Right lung (tissue), 10 donors: ENCODE measurements at places on chromosomes 4 and X.

- peak; percentile 15 for DNase-seq
Measured at GRCh38 chrX:23228950-23229448, 105.7 kb upstream of the PTCHD1 start.

DNA sequence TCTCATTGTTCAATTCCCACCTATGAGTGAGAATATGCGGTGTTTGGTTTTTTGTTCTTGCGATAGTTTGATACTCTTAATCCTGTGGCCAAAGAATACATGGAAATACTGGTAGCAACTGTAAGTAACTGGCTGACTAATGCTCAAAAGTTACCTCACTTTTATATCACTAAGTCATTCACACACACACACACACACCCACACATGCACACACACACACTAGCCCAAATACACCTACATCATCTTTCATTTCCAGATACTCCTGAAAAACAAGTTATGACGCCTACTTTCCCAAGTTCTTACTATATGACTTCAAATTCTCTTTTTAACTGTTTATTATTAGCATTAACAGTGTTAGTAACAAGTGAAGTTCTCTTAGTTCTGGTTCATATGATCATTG, 101.3 kb downstream of the DCHS2 start:
- DNase-seq: no peak

- DNase-seq: no peak
Measured at GRCh38 chr4:139715746-139716391, 50.2 kb downstream of the MGST2 start.

GRCh38 chr4:78638337-78639172, 87.0 kb downstream of the ANXA3 start:
- no peak for DNase-seq

DNA sequence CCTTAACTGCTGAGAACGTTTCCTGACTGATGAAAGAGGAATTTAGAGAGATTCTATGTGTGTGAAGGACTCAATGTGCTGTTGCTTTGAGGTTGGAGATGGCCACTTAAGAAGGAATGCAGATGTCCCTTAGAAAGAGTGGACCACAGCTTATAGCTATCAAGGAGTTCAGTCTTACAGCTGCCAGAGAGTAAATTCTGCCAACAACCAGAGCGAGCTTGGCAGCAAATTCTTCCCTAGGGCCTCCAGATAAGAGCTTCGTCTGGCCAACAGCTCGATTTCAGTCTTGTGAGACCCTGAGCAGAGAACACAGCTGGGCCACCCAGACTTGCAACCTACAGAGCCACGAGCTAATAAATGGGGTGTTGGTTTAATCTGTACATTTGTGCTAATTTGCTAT, 21.8 kb downstream of the MID1 start:
- no peak for DNase-seq

GRCh38 chrX:97268182-97268680, 384.5 kb downstream of the RPA4 start:
- no peak for DNase-seq

DNA sequence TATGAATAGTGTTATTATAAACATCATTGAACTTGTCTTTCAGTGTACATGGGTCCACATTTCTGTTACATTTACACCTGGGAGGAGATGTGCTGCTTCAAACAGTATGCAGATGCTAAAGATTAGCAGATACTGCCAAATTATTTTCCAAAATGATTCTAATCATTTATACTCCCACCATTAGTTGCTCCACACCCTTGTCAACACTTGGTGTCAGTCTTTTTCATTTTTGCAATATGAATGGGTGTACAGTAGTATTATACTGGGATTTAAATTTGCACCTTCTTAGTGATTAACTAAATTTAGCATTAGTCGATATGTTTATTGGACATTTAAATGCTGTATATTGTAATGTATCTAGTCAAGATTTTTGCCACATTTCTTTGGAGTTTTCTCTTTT, 131.6 kb upstream of the GRID2 start:
- no peak for DNase-seq

DNA sequence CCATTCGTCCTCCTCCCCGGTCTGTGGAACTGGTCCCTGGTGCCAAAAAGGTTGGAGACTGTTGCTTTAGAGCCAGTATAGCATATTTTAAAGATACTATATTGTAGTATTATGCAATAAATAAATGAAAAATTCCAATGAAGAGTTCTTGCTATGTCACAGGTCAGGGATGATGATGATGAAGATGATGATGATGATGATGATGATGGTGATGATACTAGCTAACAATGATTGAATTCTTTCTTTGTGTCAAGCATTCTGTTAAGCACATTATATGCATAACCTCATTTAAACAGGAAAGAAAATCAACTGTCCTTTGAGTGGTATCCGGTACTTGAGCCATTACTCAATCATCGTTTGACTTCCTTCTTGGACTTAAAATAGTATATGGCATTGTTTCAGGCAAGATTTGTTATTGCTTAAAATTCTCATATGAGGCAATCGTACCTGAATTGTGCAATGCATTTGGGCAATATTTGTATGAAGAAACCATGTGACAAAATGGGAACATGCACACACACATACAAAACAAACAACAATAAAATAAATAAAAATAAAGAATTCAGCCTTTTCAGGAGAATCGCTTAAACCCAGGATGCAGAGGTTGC, 22.8 kb upstream of the TLR2 start:
- peak; percentile 59 for DNase-seq

- no peak for DNase-seq
Measured at GRCh38 chr4:153215921-153216320, 11.7 kb downstream of the TRIM2 start.

DNA sequence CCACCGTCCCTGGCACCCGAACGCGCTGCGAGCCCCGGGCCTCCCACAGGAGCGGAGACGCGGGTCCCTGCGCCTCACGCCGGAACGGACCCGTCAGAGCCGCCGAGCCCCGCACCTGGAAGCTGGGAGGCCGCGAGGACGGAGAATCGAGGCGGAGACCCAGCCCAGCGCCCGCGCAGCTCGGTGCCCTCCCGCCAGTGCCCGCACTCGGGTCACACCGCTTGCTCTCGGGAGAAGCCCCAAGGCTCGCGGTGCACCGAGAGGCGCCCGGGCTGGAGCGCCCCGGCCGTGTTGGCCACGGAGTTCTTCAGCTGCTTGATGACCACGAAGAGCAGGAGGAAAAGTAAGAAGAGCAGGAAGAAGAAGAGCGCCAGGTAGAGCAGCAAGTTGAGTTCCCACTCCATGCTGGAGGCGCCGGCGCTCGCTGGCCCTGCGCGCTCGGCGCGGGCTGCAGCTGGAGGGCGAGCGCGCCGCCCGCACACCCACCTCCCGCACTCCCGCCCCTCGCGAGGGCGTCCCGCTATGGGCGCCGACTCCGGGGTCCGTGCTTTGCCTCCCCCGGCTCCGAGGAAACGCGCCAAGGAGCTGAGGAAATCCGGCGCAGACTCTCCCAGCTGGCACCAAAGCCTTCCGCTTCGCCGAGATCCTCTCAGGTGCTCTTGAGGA, at the start of gene SMIM43:
Gene SMIM43, minus strand, starts transcription at position 463 of the 666 bp plus-strand sequence. Its CDS starts 59 bp downstream, at position 404.
- DNase-seq: peak; percentile 25

DNA sequence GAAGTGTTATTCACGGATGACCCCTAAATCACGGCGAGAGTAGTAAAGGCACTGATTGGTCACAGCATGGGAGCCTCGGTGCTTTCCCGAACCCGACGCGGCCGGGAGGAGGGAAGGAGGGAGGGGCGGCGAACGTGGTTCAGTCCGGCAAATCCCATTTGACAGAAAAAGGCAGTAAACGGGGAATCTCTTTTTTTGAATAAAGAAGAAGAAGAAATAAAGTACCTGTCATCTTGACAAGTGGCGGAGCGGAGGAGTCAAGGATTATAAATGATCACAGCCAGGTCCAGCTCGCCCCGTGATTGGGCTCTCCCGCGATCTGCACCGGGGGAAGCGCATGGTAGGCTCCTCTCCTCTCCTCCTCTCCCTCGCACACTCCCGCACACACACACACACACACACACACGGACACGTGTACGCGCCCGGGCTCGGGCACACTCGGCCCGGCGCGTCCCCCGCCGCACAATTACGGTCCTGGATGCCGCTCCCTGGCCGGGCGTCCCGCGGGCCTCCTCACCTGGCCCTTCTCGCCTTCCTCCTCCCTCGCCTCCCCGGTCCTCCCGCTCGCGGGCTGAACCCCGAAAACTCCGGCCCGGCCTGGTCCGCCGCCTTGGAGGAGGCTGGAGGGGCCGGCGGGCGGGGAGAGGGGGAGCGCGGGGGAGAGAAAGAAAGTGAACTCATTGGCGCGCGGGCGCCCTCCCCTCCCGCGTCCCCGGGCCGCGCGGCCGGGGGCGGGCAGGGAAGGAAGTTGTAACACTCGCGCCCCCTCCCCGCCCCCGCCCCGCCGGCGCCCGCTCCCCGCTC, 99.2 kb upstream of the TENM3 start:
- peak; percentile 71 for DNase-seq

DNA sequence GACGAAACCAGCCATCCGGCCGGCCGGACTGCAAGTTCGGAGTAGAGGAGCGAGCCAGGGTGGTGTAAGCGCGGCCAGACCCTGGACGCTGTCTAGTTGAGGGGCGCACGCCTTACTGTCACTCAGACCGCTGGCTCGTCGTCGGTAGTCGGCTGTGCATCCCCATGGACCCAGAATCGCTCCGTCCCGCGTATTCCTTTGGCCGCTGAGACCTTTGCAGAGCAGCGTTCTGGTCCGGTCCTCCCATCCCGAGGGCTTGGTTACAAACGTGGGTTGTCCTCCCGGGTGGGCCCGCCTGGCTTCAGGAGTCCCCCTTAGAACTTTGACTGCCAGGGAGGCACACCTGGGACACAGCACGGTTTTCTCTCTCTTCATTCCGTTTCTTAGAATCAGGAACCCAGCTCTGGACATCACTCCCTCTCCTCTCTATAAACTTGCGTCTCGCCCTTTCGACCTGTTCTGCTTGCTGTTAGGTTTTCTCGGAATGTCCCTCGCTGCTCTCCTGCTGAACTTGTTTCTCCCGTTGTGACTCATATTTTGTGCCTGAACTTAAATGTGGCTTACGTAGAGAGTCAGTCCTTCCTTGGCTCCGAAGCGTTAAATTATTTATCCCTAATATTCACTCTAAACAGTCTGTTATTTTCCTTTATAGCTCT, 672 bp downstream of the PGM2 start:
- peak; percentile 21 for DNase-seq

GRCh38 chr4:132313852-132314251, 835.2 kb upstream of the PCDH10 start:
- DNase-seq: no peak

DNA sequence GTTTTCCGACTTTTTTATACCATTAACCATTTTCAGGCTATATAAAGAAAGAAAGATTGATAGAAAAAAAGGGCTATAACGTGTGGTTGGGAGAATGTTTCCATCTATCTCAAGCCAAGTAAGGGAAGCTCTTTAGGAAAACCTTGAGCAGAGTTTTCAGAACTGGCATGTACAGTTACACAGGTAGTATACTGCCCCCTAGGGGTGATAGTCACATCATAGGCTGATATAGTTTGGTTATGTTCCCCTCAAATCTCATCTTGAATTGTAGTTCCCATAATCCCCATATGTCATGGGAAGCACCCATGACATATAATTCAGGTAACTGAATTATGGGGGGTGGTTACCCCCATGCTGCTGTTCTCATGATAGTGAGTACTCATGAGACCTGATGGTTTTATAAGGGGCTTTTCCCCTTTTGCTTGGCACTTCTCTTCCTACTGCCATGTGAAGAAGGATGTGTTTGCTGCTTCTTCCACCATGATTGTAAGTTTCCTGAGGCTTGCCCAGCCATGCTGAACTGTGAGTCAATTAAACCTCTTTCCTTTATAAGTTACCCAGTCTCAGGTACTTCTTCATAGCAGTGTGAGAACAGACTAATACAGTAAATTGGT, 186.8 kb downstream of the TMA16 start:
- DNase-seq: no peak

DNA sequence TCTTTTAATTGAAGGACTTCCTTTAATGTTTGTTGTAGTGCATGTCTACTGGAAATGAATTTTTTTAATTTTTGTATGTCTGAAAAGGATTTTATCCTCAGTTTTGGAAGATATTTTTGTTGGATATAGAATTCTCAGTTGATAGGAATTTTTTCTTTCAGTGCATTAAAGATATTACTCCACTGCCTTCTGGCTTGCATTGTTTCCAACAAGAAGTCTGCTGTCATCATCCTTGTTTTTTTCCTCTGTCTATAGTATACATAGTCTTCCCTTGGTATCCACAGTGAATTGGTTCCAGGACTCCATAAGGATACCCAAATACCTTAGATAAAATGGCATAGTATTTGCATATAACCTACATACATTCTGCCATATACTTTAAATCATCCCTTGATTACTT, 33.5 kb downstream of the SCD5 start:
- no peak for DNase-seq

DNA sequence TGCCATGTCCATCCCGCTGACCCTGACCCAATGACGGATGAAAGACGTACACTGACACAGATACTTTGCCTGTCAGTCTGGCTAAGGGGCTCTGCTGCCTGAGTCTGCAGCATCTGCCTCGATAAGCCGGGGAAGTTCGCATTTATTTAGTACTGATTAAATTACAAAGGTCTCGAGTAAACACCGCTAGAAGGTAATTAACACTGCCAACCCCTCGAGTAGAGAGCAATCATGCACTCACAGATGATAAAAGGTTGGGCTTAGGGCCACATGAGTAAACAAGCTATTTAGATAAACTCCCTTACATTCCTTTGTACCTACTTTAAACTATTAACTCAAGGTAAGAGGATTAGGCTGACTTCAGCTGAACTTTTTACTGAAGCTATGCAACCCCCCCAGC, 16.0 kb upstream of the RBMXL3 start:
- DNase-seq: no peak

DNA sequence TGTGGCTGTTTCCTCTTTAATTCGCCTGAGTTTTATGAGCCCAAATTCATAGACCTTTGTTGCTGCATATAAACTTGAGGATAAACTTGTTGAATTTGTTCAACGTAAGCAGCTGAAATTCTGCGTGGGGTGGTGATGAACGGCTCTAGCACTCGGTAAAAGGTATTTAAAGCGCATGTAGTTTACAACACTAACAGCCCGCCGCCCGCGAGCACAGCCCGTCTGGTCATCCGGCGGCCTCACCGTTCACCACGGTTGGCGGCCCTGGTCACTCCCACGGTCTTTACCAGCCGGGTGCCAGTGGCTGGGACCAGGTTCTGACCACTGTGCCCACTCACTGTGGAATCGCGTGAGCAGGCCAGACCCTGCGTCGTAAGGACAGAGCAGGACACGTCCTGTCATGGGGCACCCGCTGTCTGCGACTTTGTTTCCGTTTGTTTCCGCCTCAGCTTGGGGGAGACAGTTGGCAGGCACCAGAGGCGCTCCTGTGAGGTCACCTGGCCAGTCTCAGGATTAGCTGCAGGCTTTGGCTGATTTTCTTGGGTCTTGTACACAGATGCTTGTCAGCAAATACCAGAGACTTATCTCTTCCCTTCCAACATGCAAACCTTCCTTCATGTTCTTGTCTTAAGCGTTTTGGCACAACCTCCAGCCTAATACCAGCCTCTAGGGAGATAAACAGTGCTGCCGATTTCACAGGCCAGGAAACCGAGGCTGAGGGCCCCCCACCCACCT, 36.8 kb upstream of the SPON2 start:
- DNase-seq: no peak

DNA sequence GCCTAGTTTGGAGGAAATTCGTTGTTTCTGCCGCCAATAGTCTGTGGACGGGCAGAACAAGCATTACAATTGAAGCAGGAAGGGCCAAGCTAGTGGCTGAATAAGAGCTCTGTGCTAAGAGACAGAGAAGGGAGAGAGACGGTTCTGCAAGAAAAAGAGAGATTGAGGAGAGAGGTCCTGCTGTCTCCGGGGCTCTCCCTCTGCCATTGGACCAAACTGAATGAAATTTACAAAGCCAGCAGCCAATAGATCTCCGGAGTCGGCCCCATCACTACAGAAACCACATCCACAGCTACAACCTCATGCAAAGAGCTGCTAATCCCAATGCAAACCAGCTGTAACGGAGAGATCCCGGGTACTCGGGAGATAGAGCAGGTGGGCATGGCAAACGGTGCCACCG, at the start of gene NLGN4X:
Gene NLGN4X, minus strand, starts transcription at position 148 of the 400 bp plus-strand sequence. CDS start 77,401 bp downstream, outside the sequence.
- no peak for DNase-seq

GRCh38 chrX:53347948-53348347, 66.6 kb upstream of the IQSEC2 start:
- no peak for DNase-seq
